ENCODE measurements at places on chromosomes 13 and 19.

DNA sequence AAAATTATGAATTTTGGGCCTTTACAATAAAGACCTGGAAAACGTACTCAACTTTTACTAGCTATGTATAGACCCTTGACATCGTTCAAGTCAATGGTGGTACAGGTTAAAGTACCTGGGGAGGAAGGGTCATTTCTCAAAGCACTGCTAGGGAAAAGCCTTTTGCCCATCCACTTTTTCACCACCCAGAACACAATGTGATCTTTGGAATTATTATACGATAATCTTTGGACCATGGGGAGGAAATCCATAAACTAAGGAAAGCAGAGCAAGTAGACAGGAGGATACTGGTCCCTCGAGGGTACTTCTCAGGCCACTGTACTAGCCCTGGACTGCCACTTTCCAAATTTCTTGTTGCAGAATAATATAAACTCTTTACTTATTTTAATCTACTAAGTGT, 39.5 kb downstream of the UBL3 start:
- DNase-seq = no peak

DNA sequence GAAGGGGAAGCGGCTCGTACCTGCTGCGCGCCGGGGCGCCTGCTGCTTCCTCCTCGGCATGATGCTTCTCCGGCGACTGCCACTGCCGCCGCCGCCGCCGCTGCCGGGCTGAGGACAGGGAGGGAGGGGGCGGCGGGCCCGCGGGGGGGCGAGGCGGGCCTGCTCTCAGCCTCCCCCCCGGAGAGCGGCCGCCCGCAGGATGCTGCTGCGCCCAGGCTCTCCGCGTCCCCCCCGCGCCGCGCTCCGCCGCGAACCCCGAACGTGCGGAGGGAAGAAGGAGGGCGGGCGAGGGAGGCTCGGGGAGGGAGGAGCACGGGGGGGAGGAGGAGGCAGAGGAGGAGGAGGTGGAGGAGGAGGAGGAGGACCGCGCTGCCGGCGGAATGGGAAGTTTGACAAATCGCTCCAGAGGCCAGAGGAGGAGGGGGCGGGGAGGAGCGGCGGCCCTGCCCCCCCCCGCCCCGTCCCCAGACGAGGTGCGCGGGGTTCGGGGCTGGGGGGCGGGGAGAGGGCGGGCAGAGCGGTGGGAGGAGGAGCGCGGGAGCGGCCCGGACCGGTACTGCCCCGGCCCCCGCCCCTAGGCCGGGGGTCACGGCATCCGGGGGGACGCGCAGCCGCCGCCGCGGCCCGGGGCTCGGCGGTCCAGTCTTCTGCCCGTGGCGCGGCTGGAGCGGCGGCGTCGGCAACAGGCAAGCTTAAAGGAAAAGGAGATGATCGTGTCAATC, at the start of gene TSHZ3:
TSS of gene TSHZ3 (minus strand) at position 277 of the 722 bp plus-strand sequence. CDS start at position 60, 217 bp downstream.
- peak; percentile 80 for DNase-seq

DNA sequence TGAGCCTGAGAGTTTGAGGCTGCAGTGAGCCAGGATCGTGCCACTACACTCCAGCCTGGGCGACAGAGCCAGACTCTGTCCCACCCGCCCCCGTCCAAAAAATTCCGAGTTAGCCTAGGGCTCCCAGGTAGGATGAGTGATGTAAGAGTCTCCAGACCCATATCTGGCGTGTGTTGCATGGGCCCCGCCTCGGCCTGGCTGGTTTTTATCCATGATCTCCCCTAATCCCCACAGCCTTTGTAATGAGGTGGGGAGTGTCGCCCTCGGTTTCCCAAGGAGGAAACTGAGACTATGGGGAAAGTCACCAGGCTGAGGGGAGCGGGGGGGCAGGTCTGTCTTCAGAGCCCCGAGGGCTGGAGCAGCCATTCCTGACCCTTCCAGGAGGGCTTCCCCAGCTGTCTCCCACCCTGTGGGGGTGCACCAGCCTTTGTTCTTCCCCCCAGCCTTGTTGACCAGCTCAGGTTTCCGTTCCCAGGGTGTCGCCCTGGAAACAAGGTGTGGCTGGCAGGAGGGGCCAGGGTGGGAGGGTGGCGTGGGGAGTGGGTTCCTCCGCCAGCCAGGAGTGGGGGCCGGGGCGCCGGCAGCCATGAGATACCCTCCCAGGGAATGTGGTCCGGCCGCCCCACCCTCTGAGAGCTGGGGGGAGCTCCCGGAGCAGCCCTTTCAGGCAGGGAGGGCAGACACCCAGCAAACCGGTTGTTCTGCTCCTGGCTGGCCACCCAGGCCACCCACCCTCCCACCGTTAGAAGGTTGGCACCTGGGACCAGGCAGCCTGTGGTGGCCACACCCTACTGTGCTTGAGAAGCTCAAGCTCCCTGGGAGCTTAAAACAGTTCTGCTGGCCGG, 11.5 kb downstream of the MYH14 start:
- DNase-seq = no peak

GRCh38 chr13:112991609-112992008, 22.6 kb downstream of the MCF2L start:
- no peak for DNase-seq

DNA sequence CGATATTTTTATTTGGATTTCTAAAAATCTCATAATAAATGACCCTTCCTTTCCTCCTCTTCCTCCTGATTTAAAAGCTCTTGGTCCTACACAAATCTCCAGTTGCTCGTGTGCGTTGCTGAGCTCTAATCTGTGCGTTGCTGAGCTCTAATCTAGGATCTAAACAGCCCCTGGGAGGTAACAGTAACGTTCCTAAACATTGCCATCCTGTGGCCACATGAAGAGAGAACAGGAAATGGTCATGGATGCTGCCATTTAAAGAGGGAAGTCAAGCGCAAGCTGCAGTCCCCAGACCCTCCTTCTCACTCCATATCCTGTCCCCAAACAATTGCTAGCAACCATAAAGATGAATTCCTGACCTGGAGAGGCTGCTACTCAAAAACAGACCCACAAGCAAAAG, 170.8 kb downstream of the NUFIP1 start:
- DNase-seq = no peak

GRCh38 chr19:20080656-20081055, 2.9 kb downstream of the ZNF90 start:
- no peak for DNase-seq

DNA sequence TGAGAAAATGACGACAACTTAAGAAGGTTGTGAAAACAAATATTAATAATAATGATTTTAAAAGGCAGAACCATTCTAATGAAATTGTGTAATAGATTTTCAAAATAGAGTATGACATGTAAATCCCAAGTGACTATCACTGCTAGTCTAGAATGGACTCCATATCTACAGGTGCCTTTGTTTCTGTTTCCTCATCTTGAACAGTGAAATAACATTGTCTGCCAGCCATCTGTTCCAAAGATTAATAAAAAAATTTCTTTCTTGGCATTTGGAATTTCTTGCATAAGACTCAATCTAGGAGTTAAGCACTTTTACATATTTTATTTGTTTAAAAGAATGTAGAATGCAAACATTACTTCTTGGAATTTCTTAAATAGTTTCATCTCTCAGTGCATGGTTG, 520.1 kb upstream of the ARGLU1 start:
- no peak for DNase-seq

DNA sequence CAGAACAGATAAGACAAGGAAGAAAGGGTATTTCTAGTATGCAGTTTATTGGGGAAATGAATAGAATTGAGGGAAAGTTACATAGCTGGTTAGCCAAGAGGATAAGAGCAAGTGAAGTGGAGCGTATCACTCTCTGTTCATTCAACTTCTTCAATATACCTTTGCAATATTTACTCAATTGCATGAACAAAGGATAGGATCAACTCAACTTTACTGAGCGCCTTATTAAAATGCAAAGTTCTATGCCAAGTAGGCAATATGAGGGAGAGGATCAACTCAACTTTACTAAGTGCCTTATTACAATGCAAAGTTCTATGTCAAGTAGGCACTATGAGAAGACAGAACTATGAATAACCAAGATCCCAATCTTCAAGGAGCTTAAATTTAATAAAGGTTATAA, 43.9 kb downstream of the ZC3H13 start:
- no peak for DNase-seq

DNA sequence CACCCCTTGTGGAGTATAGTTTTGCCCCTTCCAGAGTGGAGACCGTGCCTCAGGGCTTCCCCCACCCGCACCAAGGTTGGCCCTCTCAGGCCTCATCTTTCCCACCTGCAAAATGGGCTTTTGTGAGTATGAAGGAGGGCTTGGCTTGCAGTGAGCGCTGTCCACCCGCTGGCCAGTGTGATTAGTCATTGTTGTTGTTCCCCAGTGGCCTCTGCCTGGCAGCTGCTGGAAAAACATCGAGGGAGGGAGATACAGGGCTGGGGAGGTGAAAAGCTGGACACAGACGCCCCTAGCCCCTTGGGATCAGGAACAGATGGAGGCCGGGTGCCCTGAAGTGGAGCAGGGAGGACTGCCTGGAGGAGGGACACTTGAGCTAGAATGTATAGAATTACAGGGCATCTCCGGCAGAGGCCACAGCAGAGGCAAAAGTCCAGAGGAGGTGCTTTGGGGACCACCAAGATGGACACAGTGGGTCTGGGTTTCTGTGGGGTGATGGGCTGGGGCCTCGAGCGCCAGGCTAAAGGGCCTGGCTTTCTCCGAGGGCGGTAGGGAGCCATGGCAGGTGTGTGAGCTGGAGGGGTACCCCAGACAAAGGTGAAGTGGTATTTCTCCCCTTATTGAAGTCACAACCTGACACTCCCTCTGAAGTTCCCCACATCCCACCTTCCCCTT, 3.9 kb upstream of the IL12RB1 start:
- DNase-seq = peak; percentile 62

- no peak for DNase-seq
Measured at GRCh38 chr19:30325676-30326392, 46.4 kb upstream of the ZNF536 start.

GRCh38 chr19:58088521-58089052, 9.4 kb downstream of the ZSCAN18 start:
- no peak for DNase-seq

DNA sequence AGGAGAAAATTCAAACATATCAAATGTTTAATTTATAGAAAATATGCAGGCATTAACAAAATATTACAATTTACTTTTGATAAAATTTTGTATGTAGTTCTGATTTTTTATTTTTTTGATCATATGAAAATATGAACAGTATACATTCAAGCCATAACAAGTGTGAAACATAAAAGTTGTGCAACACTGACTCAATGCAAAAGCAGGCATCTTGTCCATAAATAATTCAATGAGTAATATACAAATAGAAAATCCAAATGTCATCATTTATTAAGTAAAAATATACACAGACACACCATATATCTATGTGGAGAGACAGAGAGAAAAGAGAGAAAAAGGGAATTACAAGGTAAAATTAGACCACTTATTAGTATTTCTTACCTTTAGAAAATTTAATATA, 1183.9 kb downstream of the SLITRK1 start:
- no peak for DNase-seq

DNA sequence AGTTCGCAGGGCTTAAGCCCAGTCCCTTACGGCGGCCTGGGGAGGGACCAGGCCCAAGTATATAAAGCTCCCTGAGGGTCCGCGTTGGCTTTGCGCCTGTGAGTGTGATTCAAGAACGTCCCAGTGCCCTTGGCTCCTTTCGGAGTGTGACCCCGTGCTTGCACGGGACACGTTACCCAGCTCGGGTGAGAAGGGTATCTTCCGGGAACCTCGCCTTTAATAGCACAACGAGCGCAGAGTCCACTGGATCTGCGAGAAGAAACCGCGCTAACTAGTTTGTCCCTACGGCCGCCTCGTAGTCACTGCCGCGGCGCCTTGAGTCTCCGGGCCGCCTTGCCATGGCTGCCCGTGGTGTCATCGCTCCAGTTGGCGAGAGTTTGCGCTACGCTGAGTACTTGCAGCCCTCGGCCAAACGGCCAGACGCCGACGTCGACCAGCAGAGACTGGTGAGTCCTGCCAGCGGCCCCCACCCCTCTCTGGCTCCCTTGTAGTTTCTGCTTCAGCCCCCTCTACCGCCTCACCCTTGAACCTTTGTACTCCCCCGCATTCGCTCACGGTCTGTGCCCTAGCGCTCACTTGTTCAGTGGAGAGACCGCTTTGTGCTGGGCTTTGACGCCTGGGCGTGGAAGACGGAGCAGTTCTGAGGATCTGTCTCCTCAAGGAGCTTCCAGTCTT, at the start of gene DNAJC15:
TSS of gene DNAJC15 (plus strand) at position 298 of the 675 bp plus-strand sequence. CDS start at position 339, 41 bp downstream.
- DNase-seq = no peak

GRCh38 chr13:105920370-105920769, 615.1 kb downstream of the EFNB2 start:
- no peak for DNase-seq

DNA sequence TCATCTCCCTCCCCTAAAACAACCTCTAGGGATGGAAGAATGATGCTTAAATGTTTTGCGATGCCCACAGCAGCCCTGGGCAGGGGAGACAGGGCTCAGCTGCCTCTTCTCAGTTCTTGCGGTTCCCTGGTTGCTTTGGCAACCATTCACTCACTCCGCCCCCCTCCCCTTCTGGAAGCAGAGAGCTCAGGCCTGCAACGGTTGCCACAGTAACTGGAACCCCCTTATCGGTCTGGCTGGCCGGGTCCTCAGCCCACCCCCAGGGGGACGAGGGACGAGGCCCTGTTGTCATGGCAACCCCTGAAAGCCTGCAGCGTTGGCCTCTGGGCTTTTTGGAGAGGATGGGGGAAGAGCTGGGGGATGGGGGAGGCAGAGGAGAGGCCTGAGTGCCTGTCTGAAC, 19.5 kb downstream of the NOVA2 start:
- DNase-seq = no peak

GRCh38 chr13:90793261-90793820, 554.1 kb upstream of the MIR17HG start:
- DNase-seq = no peak

DNA sequence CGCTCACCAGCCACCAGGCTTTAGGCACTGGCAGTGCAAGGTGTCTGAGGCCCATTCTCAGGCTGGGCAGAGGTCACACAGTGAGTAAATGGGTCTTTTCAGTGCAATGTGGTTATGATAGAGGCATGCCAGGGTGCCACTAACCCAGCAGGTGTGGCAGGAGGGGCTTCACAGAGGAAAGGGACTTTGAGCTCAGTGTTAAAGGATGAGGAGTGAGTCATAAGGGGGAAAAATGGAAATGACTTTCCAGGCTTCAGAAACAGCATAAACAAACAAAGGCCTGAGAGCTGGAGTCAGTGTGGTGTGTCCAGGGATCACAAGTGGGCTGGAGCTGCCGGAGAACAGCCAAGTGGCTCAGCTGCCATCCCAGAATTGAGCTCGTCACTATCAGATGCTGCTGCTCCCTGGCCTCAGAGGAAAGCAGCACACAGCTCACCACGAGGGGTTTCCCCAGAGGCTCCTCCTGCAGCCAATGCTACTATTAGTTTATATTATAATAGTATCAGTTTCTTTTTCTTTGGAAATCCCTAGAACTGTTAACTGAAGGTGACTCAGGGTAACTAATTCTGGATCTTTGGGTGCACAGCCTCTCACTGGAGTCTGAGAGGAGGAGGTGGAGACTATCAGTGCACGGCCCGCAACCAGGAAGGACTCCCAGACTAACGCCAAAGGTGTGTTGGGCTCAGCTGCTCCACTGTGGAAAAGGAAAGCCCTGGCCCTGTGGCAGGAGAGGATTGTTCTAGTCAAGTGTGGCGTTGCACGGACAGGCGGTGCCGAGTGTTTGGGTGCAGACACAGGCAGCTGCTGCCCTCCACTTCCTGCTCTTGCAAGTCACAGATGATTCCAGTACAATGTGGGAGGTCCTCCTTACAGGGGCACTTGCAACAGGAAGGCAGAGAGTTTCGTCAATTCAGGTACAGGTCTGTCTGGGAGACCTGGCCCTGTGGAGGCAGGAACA, 39.5 kb downstream of the DHRS12 start:
- DNase-seq = no peak

- peak; percentile 82 for DNase-seq
Measured at GRCh38 chr13:50124536-50125303, 109.5 kb downstream of the KCNRG start.

- DNase-seq = no peak
Measured at GRCh38 chr19:48826606-48827020, 9.7 kb downstream of the HSD17B14 start.

Measured in H54 (cell line).